ENCODE measurements at places on chromosomes 5 and 9. TPM values are rescaled to one million over a fixed set of nuclear protein-coding genes. Genes with fewer than 3 reads are reported as not detected.

DNA sequence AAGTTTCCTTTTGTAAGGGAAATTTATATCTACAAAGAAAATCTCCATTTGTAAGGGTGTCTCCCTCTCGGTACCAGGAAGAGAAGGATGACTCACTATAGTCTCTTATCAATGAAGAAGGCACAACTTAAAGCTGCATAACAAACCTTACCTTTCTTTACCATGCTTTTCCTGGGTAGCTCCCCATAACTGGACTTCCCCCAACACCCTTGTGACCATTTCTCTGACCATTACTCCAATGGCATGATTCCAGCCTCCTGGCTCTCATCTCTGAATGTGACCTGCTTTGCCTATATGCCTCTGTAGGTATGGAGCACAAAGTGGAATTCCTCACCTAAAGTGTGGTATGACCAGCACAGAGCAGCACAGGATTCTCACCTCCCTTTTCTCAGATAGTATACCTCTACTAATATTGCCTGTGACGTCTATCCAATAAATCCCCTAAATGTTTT is 62.8 kb downstream of the GNA14 start:
- DNase-seq: no peak

DNA sequence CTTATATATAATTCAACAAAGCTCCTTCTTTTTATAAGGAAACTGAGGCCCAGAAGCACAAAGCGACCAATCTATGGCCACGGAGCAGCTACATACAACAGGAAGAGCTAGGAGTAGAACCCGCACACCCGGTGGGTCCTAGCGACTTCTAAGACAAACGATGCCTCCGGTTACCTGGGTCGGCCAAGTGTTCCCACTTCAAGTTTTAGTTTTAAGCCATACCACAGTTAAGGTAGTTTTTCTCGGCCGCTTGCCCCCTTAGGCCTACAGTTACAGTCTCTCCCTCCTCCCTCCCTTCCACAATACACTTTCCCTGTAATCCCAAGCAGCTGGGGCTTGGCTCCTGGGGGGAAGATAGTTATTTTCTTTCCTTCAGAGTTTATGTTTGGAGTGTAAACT is 533 bp downstream of the SREK1IP1 start:
- no peak for DNase-seq

- DNase-seq: no peak
Observed at GRCh38 chr9:97366476-97366875, 45.4 kb upstream of the TDRD7 start.

DNA sequence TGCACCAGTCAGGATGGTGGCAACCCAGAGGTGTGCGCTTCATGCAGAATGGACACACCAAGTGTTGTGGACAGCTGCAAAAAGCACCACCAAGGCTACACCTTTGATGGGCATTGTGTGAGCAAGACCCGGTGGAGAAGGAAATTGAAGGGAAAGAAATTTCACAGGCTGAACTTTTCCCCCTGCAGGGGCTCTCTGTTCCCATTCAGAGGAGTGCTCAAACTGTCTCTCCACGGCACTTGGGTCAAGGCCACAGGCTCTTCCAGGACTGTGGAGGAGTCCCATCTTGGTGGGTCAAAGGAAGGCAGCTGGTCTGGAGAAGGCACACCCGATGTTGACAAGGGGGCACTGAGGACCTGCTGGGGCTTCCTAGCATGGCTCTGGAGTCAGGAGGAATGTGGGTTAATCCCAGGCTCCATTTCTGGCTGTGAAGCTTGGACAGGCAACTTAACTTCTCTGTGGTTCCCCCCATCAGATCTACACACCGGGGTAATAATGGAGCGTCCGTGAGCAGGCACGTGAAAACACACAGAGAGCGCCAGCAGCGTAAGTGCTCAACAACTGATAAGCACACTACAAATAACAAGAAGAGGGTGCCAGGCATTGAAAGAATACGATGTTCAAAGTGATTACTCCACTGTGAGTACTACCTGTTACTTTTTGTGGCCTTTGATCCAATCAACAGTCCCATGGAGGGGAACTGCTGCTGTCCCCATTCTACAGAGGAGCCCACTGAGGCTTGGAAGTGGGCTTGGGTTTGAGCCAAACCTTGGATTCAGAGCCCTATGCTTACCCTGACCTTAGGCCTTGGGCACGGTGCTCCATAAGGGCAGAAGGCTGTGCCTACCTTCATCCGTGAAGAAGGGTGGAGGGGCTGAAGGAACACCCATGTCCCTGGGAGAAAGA is 34.2 kb upstream of the TIFAB start:
- no peak for DNase-seq

- no peak for DNase-seq
Observed at GRCh38 chr9:116230051-116230632, 76.6 kb downstream of the PAPPA start.

DNA sequence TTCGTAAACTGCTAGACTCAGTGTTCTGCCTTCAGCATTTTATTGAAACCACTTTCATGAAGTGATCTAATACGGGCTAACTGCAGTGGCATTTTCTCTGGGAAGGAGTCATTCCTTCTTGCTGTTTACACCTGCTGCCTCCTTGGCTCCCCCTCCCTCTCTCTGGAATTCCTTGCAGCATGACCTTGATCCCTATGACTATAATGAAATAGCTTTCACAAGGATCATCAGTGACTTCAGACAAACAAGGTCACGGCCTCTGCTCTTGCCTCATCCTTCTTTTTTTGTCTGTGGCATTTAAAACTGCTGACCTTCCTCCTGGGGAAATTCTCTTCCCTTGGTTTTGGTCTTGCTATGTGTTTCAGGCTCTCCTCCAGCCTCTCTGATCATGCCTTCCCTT is 90.2 kb downstream of the ZNF462 start:
- DNase-seq: no peak

DNA sequence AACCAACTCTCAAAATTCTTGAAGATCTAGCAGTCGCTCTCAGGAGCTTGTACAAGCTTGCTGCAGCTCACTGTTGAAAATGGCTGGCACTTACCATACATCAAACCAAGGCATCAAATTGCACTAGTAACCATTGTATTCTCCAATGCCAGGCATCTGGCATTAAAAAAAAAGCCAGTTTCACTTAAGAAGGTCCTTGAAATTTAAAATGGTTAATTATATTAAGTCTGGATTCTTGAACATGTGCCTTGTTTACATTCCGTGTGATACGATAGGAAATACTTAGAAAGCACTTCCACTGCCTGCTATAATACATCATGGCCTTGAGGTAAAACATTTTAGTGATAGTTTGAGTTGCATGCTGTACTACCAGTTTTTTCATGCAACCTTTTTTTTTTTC is 300.7 kb downstream of the KDM4C start:
- no peak for DNase-seq

GRCh38 chr5:17680737-17681136 is 46.5 kb downstream of the TAF11L14 start:
- DNase-seq: no peak

GRCh38 chr5:158198636-158199035 is 339.7 kb upstream of the CLINT1 start:
- DNase-seq: no peak

DNA sequence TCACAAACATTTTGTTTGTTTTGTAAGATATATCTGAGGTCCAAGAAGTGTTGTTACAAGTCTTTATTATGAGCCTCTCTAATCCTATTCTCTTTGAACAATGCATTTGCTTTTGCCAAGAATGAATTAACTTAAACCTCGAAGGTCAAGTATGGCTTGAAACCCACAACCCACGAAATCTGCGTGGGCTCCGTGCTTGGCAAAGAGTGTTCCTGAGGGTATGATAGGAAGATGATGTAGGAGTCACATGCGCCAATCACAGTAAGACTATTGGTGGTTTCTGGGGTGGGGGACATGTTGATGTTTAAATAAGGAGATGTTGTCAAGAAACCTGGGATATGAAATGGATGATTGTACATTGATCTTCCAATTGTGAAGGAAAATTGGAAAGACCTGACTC is 330.8 kb upstream of the RFX3 start:
- DNase-seq: no peak

GRCh38 chr9:621201-621855 is 220.2 kb upstream of the DMRT1 start:
- DNase-seq: no peak

DNA sequence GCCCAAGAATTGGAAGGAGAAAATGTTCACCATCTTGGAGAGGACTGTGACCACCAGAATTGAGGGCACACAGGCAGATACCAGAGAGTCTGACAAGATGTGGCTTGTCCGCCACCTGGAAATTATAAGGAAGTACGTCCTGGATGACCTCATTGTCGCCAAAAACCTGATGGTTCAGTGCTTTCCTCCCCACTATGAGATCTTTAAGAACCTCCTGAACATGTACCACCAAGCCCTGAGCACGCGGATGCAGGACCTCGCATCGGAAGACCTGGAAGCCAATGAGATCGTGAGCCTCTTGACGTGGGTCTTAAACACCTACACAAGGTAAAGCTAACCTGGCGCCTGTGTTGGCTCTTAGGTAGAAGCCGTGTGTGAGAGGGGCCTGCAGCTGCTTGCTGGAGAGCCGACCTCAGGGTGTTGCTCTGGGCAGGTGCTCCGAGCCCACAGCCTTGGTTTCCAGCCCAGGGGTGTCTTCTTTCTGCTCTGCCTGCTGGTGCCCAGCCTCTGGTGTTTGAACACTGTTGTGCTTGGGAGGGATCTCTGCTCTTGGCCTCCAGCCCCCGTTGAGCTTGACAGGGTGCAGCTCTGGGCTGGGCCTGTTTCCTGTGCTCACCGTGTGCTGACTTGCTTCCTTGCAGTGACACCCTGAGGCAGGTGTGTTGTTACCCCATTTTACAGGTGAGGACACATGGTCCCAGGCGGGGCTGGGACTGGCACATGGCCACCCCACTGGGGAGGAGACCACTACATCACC is 10.9 kb downstream of the EXOC3 start:
- no peak for DNase-seq

- no peak for DNase-seq
Observed at GRCh38 chr5:54013556-54014194, 296.7 kb downstream of the ARL15 start.

GRCh38 chr5:174675916-174676315 is 48.5 kb upstream of the MSX2 start:
- DNase-seq: no peak

DNA sequence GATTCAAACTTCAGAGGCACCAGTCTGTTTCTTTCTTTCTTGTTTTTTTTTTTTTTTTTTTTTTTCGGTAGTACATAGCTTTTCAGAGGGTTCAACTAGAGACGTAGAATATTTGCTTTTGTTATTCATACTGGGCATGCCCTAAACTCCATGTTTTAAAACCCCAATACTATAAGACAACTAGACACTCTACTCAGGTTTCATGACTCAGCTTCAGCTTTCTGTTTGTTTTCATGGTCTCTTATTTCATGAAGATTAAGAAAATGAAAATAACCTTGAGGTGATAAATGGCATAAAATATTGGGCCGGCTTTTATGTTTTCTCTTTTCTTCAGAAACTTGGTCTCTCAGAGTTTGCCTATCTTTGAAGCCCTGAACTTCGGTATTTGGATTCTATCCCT is 2126.3 kb upstream of the ACO1 start:
- no peak for DNase-seq

DNA sequence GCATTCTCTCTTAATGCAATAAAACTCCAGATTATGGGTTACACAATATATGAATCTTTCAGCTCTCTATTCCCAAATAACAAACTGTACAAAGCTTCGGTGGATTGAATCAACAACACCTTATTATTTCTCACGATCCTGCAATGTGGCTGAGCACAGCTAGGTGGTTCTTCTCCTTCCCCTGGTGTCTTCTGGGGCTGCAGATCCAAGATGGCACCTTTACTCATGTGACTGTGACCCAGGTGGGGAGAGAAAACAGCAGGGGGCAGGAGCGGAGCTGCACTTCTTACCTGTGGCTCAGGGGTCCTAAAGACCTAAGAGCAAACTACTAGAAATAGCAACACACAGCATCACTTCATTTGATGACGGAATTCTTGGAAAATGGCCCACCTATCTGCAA is 233.1 kb downstream of the IRX1 start:
- no peak for DNase-seq

GRCh38 chr9:10371824-10372223 is 241.0 kb downstream of the PTPRD start:
- no peak for DNase-seq

DNA sequence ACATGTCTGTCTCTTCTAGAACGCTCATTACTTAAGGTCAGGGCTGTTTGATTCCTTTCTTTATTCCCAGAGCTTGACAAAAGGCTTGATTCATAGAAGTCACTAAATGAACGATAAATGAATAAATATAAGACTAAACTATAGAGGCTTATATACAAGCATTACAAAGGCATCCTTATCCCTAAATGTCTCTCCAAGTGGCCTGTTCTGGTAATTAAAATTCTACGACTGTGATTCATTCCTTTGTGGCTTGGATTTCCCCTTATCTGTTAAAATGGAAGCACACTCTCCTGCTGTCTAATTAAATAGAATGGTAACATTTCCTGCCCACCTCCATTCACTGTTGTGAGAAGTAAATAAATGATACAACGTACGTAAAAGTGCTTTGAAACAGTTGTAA is 49.5 kb downstream of the C7 start:
- no peak for DNase-seq

DNA sequence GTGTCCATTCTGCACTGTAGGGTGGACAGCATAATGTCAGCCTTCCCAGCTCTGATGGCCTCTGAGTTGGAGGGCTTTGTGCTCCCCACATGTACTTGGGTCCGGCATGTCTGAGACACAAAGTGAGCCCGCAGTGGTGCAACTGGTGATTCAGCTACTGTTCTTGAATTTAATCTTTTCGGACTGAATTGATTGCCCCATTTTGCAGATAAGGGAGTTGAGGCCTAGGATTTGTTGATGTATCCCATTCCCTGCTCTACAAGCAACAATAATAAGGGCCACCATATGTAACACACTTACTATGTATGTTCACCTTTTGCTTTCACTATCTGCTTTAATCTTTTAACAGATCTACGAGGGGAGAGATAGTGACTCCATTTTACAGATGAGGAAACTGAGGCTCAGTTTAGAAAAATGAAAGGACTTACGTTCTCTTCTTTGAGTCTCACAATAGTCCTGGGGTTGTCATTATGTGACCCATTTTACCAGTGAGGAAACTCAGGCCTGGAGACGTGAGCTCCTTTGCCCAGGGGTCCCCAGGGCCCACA is 4.5 kb downstream of the GSN start:
- DNase-seq: no peak

FAM78A gene
- total RNA-seq: 31.3 TPM

ARL14EPL gene
- not detected for total RNA-seq

NXNL2 gene
- not detected for total RNA-seq

FREM1 gene
- total RNA-seq: 0.11 TPM

NIPSNAP3A gene
- 3.4 TPM for total RNA-seq

SUSD3 gene
- 9.4 TPM for total RNA-seq

STPG3 gene
- total RNA-seq: not detected

ATOSB gene
- total RNA-seq: 1.8 TPM

SEC24A gene
- 28.3 TPM for total RNA-seq

IFNK gene
- total RNA-seq: not detected

ANKRD31 gene
- total RNA-seq: 0.41 TPM

NUDCD2 gene
- total RNA-seq: 41.9 TPM

PTGDS gene
- total RNA-seq: not detected

MYMK gene
- total RNA-seq: not detected

FBXO4 gene
- 15.6 TPM for total RNA-seq

FBP2 gene
- total RNA-seq: not detected

SLC6A19 gene
- total RNA-seq: 0.08 TPM

ZNF618 gene
- total RNA-seq: 0.48 TPM

FAM221B gene
- not detected for total RNA-seq

CIZ1 gene
- total RNA-seq: 117 TPM
